ENCODE measurements at places on chromosomes 16 and 17.

- no peak for DNase-seq
These were observed 23.8 kb downstream of the MPP3 start for GRCh38 chr17:43809121-43809520.

DNA sequence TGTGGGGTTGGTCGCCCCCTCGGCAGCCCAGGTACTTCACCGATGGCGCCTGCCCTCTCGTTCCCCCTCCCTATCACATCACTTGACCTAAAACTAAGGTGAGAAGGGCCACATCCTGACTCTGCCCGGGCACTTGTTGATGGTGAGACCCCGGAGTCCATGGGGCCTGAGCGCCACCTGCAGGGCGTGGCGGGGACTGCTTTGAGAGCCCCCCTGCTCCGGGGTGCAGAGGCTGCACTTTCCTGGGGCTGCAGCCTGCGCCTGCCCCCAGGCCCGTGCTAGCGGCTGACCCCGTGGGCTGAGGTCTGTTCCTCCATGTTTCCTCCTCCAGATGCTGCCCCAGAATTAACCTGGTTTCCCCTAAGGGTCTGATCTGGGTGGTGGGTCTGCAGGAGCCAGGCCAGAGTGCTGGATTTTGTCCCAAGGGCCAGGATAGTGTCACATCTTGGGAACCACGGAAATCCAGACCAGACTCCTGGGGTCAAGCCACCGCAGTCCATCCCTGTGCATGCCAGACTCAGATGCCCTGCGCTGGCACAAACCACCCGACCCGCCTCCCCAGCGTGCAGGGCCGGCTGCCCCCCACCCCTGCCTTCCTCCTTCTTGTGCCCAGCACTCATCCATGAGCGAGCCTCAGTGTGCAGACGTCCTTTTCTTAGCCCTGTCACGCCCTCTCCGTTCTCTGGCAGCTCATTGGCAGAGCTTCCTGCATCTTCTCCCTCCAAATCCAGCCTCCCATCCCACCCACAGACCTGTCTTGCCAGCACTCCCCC, 2.7 kb downstream of the NDUFAF8 start:
- DNase-seq: no peak

DNA sequence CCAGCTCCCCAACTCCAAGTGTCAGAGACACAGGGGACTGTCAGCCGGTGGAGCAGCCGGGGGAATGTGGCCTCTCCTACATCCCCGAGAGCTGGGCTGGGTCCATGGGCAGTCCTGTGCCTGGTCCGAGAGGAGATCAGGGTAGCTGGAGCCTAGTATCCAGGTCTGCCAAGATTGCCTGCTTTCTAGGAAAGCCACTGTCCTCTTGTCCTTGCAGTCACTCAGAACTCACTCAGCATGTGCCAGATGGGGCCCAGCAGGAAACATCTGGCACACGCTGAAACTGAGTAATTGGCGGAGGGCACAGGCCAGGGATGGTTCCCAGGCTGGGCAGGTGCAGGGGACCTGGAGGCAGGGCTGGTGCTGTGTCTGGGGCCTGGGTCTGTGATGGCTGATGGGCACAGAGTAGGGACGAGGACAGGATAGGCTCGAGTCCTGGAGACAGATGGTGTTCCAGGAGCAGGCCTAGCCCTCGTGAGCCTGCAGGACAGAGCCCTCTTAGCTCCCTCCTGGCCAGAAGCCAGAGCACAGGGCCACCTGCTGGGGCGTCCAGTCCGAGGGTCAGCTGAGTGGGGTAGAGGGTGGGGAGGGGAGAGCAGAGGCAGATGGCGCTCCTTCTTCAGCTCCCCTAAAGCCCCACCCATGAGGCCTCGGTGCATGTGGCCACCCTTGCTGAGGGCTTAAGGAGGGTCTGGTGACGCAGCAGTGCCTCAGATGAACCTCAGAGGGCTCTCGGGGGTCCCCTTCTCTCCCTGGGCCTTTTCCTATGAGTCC, 31.1 kb downstream of the ADCY7 start:
- DNase-seq: no peak

DNA sequence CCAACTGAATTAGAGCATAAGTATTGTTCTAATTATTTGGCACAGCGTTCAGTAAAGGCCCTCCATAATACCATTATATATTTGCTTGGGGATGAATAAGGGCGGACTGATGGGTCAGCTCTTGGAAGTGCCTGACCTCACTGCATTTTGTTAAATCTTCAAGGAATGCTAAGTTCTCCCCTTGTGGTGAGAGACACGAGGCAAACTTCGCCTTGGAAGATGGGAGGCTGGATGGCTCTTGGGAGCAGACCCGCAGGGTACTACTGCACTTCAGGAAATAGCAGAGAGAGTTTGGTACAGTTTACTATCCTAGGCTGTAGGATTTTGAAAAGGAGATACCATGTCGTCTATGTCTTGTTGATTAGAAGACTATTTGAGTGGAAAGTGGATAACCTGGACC, 87.0 kb upstream of the RPRML start:
- no peak for DNase-seq

GRCh38 chr16:87527055-87527724, 34.4 kb upstream of the ZCCHC14 start:
- DNase-seq: no peak

DNA sequence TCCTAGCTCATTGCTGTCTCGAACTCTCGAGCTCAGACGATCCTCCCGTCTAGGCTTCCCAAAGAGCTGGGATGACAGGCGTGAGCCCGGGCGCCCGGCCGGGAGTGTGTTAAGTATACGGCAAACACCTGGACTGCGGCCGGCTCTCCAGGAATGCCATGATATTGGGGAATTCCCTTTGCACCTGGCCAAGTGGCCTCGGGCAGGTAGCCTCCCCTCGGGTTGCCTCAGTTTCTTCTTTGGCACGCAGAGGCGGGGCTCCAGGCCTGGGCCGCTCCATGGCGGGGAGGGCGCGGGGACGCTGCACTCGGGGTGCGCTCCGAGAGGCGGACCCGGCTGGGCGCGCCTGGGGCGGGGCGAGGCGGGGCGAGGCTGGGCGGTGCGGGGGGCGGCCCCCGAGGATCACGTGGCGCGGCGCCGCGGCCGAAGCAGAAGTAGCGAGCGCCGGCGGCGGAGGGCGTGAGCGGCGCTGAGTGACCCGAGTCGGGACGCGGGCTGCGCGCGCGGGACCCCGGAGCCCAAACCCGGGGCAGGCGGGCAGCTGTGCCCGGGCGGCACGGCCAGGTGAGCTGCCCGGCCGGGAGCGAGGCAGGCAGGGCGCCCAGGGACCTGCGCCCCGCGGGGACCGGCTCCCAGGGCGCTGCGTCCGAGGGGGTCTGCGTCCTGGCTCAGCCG, at the start of gene PLCG2:
Gene PLCG2, plus strand, starts transcription at position 431 of the 675 bp plus-strand sequence. CDS start 6,699 bp downstream, outside the sequence.
- DNase-seq: no peak

- peak; percentile 37 for DNase-seq
These were observed 12.2 kb upstream of the C16orf54 start for GRCh38 chr16:29757950-29758466.

DNA sequence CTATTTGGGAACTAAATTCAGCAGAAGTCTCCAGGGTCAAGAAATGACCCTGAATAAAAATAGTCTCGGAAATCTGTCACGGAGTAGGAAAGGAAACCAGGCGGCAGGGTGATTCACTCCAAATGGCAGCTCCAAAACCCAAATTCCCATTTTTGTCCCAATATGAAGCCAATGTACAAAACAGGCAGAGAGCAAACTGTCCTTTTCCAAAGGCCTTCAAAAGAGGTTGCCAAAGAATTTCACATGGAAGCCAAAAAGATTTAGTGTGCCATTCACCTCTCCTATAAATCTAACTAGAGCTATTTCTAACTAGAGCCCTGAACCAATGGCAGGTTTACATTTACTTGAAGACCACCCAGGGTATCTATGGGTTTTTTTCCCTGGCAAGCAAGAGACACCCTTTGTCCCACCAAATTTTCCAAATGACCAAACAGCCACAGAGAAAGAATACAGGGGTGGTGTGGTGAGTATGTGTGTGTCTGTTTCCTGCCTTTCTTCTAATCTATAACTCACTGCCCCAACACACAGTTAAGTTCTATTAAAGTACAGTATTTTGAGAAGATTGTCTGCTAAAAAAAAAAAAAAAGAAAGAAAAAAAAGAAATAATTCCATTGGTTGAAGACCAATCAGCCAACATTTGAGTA, 6.8 kb downstream of the MYO1D start:
- no peak for DNase-seq

GRCh38 chr17:49946208-49946607, 22.8 kb upstream of the DLX4 start:
- DNase-seq: no peak

Data from kidney epithelial cell (primary cell).